ENCODE measurements at places on chromosomes 5 and 9. TPM values are rescaled to one million over a fixed set of nuclear protein-coding genes. Genes with fewer than 3 reads are reported as not detected.

FAXDC2 gene
- 15.5 TPM for total RNA-seq

C9orf50 gene
- not detected for total RNA-seq

IFNB1 gene
- not detected for total RNA-seq

TMEM171 gene
- 0.77 TPM for total RNA-seq

CDK9 gene
- total RNA-seq: 86.7 TPM

NR2F1-AS1 gene
- total RNA-seq: 31.0 TPM

SMIM15 gene
- total RNA-seq: 52.3 TPM

SPAG8 gene
- total RNA-seq: not detected

CCDC171 gene
- 0.65 TPM for total RNA-seq

RGS7BP gene
- not detected for total RNA-seq

SPARC gene
- 676 TPM for total RNA-seq

PCDHGA2 gene
- total RNA-seq: 0.86 TPM

LRRC19 gene
- total RNA-seq: not detected

EQTN gene
- total RNA-seq: 0.09 TPM

FBP2 gene
- not detected for total RNA-seq

HRCT1 gene
- total RNA-seq: 0.98 TPM

WDR38 gene
- not detected for total RNA-seq

CPEB4 gene
- 20.4 TPM for total RNA-seq

EPB41L4A gene
- 39.6 TPM for total RNA-seq

UBAC1 gene
- 26.8 TPM for total RNA-seq

WNT8A gene
- not detected for total RNA-seq

DMRT3 gene
- not detected for total RNA-seq

VLDLR gene
- 1.4 TPM for total RNA-seq

GFI1B gene
- total RNA-seq: under 0.01 TPM

ORM2 gene
- total RNA-seq: not detected

TUSC1 gene
- 10.3 TPM for total RNA-seq

COL15A1 gene
- total RNA-seq: 0.33 TPM

ENTREP1 gene
- 7.6 TPM for total RNA-seq
